IMR-90 (cell line): ENCODE measurements at places on chromosomes 1 and 21. TPM values are rescaled to one million over a fixed set of nuclear protein-coding genes. Genes with fewer than 3 reads are reported as not detected.
A peak's percentile ranks its signal among the peaks of the same experiment; 100 is the strongest.

DNA sequence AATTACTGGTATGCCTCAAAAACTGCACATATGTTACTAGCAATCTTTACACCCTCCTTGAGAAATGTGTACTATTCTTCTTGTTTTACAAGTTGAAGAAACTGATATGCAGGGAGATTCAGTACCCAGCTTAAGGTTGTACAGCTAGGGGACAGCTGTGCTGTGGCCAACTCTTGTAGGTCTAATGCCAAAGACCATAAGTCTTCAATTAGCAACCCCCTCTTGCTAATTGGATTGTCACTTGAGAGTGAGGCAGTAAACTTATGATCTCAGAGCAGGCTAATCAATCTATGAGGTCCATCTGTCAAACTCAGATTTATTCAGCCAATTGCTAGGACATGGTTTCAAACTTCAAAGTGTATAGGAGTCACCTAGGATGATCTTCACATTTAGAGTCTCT lies 492.0 kb upstream of the USP24 start:
- H3K27ac ChIP-seq, result peak overlapping the region; percentile 11; the same call in 1 of the 2 replicates
- no peaks in the 10 kb centered on the region for H3K27me3 ChIP-seq
- no peaks in the 10 kb centered on the region for H3K36me3 ChIP-seq

- H3K4me1 ChIP-seq, result no peaks in the 10 kb centered on the region
- DNase-seq, result no peak
- H3K36me3 ChIP-seq, result no peaks in the 10 kb centered on the region
These were observed 325.6 kb downstream of the TTLL7 start for GRCh38 chr1:83673312-83673711.

DNA sequence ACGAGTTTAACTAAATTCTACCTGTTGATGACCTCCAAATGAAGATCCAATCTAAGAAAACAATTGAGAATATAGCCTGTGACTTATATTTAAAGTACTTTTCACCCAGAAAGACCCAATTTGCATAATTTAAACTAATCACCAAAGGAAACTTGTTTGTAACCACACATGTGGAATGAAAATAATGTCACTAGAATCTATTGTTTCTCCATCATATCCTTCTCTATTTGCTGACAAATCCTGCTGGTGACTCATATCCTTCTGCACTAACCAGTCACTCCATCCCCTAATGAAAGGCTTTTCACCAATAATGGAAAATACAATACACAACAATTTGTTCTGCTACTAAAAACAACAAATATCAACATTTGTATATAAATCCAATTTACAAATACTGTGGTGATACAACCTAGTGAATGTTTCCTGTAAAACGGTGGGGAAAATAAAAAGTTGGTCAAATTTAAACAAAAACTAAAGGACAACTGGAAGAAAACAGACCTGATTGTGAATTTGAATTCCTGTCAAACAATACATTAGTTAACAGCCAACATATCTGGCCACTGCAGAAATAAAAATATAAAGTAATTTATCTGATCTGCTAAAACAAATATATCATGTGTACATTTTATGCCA lies 6.5 kb downstream of the PTP4A2 start:
- no peaks in the 10 kb centered on the region for H3K36me3 ChIP-seq
- no peak overlapping the region for H3K27ac ChIP-seq
- DNase-seq, result peak; percentile 67
- H3K4me3 ChIP-seq, result no peak overlapping the region
- H3K27me3 ChIP-seq, result no peaks in the 10 kb centered on the region
- H3K4me1 ChIP-seq, result peaks cover 19% of the 10 kb centered on the region

The ORC1 gene
- 9.7 and 10.6 TPM in 2 replicates for total RNA-seq

The CLEC20A gene
- not detected in 2 replicates for total RNA-seq
